NCI-H2081 (cell line): ENCODE measurements at places on chromosomes 6 and 20.
A peak's percentile ranks its signal among the peaks of the same experiment; 100 is the strongest.

DNA sequence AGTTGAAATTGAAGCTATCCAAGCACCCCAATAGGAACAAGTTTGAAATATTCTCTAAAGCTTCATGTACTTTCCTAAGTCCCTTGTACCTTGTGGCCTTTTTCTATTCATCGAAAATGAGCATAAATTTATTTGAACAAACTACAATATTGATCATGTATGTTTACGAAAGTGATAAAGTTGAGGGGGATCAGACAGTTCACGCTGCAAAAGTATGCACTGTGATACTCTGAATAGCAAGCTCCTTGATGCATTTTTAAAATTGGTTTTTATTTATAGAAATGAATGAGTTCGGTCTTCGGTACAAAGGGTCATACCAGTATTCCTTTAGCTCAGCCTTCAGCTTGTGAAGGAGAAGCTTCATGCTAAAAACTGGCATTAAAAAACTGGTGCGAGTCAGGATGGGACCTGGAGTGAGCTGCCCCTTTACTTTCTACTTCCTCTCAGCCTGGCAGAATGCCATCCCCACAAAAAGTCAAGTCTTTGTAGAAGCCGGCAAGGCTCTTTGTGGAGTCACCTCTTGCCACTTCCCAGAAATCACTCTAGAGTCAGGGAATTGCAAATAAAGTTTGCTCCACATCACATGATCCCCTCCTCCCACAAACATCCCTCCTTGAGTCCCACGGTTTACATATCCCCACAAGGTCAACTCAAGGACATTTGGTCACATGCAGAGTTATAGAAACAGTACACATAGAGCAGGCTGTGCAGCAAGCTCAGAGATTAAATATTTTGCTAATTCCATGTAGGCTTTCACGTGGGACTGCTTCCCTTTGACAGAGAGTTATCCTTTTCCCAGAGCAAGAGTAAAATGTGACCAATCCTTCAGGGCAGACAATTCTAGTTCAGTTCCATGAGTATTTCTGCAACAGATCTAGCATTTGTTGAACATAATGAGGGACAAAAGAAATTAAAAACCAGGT, 34.6 kb upstream of the ADGRF1 start:
- no peak for DNase-seq

DNA sequence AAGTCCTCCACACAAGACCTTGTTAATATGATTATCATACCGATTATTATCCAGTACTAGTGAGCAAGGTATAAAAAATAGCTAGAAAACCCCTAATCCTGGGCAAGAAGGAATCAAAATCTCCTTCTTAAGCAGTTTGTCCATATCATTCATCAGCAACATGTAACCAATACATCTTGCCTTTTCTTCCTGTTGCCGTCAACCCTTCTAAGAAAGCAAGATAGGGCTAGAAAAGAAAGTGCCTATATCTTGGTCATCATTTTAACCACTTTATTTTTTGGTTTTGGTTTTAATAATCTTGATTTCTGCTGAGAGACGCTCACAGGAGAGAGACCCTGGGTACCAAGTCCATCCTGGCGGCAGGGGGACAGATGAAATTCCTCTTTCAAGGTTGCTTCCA, 27.2 kb upstream of the PREX1 start:
- no peak for DNase-seq

- no peak for DNase-seq
Measured at GRCh38 chr20:8876366-8876765, 192.5 kb upstream of the PLCB4 start.

DNA sequence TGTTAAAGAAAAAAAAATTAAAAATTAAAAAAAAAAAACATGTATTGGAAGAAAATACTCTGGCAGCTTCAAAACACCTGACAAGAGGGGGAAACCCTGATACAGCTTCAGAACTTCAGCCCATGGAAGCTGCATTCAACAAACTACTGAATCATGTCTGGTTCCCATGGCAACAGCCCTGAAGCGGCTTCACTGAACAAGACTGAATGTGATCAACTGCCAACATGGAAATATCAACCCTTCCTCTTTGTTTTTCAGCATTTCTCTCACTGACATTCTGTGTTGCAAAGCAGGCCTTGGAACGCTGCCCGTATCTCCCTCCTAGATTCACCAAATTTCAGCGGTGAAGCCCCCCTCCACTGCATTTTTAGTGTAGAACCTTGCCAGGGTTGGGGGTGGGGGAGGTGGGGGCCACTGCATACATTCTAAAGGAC, 91.3 kb upstream of the SHLD1 start:
- peak; percentile 3 for DNase-seq

GRCh38 chr6:167746390-167746907, 80.3 kb upstream of the AFDN start:
- no peak for DNase-seq

GRCh38 chr20:37697314-37697713, 3.5 kb downstream of the CTNNBL1 start:
- no peak for DNase-seq

DNA sequence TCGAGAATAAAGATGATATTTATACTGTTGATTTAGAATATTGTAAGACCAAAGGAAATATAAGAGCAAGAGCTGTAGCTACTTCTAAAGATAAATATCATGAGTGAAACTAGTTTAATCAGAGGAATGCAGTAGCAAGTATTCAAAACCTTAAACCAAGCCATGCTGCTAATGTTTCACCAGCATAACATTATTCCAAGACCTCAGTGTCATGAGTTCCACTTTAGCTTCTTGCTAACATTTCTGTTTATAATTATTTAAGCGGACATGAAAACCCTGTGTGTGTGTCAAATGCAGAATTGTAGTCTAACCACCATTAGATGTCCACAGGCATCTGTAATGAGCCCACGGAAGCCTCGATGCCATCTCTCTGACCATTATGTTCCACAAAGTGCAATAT, 752.6 kb upstream of the MARCKS start:
- DNase-seq: no peak

DNA sequence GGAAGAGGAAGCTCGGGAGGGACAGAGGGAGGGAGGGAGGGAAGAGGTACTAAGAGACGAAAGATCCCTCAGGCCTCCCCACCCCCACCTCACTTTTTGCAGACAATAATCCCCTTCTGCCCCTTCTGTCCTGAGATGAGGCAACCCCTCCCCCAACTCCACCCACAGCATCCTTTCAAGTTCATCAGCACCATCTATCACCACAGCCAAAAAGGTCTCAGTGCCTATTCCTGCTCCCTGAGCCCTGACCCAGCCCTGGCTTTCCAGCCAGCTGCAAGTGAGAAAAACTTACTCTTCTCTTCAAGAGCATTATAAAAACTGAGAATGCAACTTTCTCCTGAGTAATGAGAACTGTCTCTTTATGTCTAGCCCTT, 133.2 kb upstream of the LRFN2 start:
- DNase-seq: no peak

DNA sequence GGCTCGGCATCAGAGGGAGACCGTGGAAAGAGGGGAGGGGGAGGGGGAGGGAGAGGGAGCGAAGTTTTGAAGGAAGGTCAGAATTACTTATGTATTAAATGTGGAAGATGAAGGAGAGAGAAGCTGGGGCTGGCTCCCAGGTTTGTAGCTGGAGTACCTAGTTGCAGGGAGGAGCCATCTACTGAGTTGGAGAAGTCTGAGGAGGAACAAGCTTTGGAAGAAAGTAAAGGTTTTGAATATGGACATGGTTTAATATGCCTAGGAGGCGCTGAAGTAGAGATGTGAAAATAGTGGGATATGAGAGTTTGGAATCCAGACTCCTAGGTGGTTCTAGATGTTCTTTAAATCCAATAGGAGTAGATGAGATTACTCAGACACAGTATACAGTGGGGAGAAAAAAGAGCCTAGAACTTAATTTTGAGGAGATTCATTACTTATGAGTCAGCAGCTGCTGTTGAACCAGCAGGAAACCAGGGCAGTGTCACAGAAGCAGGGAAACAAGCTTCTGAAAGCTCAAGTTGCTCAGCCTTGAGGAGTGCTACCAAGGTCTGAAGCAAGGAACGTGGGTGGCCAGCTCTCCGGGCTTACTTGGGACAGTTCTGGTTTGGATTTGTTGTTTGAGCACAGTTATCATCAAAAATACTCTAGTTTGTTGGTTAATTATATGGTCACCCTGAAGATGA, 149.3 kb downstream of the UTRN start:
- DNase-seq: no peak

GRCh38 chr6:47420394-47421371, 56.9 kb upstream of the CD2AP start:
- no peak for DNase-seq

- DNase-seq: peak; percentile 23
Measured at GRCh38 chr20:64261138-64261537, 5.6 kb downstream of the PCMTD2 start.

GRCh38 chr6:77487808-77488425, 24.6 kb upstream of the HTR1B start:
- DNase-seq: no peak

DNA sequence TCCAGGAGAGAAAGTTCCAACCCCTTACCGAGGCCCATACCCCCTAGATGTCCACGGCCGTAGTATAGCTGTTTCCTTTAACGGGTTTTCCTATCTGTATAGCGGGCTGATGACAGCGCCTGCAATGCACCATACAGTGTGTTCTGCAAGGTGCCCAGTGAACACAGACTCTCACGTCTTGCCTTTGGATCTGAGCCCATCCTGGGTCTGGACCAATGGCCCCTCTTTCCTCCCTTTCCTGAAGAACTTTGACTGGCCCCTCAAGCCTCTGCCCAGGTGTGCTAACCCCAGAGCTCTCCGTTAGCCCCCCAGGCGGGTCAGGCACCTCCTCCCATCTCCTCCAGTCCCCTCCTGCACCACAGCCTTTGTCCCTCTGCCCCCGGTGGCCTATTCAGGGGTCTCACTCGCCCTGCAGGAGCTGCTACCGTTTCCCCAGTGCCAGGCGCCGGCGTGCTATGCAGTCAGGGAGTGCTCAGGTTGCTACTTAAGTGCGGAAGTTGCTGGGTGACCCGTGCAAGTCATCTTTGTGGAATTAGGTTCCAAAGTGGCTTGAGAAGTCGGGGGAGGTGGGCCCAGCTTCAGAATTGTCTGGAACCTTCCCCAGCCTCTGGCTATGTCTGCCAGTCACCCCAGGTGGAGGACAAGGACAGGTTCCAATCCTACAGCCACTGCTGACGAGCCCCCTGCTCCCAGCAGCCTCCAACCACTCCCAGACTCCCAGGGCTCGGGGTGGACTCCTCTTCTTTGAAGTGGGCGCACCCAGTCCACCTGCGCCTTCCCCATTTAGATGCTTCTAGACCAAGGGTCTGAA, 35.0 kb upstream of the ZBP1 start:
- DNase-seq: no peak

GRCh38 chr20:1389703-1390580, 2.9 kb downstream of the FKBP1A start:
- DNase-seq: no peak

DNA sequence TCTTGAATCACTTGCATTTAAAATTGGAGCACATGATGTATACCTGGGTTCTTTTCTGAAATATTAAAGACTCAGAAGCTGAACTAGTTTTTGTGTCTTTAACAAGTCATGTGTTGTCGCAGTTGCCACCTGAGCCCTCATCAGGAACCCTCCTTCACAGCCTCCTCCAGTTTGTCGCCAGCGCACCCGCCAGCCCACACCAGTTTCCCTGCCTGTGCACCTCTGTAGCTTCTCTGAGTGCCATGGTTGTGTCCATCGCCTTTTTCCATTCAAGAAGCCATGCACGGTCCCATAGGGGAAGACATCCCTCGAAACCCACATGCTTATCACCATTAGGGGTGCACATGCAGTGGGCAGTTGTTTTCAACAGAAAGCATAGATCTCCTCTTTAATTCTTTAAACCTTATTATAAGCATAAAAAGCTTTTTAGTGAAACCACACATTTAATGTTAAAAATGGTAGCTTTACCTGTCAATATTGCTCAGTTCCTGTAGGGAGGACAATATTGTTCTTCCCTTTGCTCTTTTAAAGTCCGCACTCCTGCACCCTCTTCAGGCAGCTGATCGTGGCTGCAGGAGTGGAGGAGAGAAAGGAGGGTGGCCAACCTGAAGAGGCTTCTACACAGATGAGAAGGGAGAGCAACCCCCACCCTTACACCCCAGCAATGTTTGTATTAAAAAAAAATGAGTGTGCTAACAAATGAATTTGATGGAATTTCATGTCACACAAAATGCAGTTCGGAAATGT, 121.9 kb downstream of the CFAP61 start:
- DNase-seq: no peak

DNA sequence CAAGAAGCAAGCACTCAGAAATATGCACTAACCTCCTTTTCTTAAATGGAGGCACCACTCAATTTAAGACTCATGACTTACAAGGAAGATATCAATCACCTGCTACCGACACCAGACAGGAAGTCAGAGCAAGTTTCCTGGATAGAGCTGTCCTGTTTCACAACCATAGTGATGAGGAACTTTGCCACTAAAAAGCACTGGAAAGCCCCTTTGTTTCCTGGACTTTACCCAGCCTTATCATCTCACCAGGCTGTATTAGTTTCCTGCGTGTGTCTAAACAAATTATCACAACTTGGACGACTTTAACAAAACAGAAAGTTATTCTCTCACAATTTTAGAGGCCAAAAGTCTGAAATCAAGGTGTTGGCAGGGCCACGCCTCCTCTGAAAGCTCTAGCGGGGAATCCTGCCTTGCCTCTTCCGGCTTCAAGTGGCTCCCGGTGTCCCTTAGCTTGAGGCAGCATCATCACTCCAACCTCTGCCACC, 253.8 kb upstream of the STXBP5 start:
- DNase-seq: no peak

GRCh38 chr6:14089224-14089623, 28.3 kb upstream of the CD83 start:
- DNase-seq: no peak

DNA sequence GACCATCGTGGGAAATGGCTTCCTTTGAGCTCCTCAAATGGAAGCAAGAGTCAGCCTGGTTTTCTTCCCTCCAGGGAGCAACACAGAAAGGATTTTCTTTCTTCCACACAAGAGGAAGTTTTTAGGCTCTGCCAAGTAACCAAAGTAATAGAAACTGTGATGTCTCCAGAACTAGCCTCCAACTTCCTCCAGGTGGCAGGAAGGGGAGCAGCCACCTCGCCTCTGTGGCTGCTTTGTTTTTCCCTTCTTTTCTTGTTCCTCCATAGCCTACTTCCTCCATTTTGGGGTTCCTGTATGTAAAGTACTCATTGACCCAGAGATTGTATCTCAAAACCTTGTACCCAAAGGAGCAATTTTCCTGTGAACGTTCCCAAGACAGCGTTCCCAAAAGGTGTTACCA, 32.7 kb upstream of the CCR6 start:
- DNase-seq: no peak

DNA sequence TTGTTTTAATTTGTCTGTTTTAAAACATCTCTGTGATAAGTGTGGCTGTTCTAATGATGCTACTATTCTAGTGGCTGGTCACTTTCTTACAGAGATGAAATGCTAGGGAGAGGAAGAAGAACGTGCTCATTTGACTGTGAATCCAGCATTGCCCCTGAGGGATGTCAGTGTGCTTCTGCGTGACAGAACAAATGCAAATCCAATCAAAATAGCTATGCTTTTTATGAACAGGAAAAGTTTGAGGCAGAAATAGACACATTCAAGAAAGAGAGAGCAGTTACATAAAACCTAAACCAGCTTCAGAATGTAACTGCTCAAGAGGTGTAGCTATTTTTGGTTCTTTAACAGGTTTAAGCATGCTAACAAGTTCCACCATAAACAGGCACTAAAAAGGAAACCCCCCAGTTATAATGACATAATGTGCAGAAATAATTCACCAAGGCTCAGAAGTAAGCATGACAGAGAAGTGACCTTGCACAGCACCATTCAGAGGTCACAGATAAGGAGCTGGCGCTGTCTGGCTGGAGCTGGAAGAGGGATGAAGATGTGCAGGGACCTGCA, 385.3 kb downstream of the EPM2A start:
- no peak for DNase-seq
